ENCODE measurements at places on chromosomes 2 and 18.

DNA sequence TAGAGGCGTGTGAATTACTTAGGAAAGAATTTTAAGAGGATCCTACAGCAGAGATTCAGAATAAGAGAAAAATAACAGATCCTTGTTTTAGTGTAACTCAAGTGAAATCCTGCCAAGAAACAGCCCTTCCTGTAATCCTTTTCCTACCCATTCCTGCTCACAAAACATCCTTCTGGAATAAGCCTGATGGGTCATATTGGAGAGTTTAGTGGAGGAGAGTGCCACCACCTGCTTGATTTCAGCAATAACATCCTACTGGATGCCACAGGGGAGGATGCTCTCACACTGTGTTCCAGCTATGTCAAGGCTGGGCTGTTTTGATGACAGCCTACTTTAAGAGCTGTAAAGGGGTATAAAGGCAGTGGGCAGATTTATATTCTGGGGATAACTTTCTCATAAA, 54.8 kb upstream of the CCDC178 start:
- no peak for DNase-seq

DNA sequence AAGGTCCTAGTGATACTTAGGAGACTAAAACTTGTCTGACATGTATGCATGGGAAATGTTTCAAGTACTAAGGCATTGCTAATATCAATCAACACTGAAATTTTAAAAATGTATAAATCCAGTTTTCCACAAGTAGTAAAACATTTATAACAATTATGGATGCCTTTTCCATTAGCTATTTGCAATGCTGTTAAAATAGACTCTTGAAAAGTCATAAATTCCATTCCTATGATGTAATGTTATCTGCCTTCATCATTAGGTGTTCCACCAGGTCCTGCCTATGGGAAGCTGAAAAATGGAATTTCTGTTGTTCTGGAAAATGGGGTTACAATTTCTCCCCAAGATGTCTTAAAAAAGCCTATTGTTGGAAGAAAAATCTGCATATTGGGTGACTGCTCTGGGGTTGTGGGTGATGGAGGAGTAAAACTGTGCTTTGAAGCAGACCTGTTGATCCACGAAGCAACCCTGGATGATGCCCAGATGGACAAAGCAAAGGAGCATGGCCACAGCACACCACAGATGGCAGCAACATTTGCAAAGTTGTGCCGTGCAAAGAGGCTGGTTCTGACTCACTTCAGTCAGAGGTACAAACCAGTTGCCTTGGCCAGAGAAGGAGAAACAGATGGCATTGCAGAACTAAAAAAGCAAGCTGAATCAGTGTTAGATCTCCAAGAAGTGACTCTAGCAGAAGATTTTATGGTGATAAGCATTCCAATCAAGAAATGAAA, 18.7 kb downstream of the ELAC1 start:
- no peak for DNase-seq

DNA sequence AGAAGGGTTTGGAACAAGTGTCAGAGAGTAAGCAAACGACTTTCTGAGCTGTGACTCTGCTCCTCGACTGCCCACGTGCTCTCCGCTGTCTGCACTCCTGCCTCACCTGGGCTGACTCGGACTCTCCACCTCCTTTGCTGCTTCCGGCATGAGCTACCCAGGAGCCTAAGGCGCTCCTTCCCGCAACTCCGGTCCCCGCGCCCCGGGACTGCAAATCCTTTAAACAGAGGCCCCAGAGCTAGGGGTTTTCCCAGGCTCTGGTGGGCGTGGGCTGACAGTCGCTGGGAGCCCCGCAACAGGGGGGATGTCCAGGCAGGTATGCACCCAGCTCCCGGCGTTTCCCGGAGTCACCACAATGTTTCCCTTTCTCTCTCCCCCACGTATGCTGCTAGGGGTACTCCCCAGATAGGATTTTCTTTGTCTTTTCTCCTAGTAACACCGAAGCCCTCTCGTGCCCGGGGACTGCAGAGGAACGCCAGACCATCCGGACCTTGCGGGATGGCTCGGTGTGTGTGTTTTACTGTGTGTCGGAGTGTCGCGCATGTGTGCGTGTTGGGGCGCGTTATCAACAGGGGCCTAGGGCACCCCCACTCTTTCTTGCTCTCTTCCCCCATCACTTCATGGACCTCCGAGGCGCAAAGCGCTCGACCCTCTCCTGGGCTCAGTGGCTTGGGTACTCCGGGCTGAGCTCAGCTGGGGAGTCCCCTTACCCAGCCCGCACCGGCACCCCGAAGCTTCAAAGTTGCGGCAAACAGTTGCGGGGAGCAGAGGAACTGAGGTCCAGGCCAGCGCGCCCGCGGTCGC, 691 bp upstream of the THSD7B start:
- DNase-seq, result no peak

DNA sequence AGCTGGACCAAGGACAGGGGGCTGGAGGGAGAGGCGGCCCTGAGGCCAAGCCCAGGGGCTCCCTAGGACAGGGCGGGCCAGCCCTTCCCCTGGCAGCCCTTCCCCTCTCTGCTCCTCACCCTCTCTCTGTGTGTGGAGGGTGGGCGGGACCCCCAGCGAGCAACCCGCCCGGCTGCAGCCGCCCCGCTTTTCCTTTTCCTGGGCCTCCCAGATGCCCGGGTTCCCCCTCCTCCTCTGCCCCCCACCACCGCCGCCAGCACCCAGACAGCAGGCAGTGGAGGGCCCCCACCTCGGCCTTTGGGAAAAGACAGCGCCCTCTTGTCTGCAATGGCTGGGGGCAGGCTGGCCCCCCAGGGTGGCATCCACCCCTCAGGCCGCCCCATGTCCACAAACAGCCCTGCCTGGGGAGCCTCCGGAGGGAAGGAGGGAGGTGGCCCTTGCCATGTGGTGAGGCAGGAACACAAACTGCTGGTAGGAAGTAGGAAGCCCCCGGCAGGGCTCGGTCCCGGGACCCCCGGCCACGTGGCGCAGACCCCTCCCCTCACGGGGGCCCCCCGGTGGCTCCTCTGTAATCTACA, 135.1 kb upstream of the CTDP1 start:
- no peak for DNase-seq

- DNase-seq, result peak; percentile 3
Observed at GRCh38 chr2:215002500-215002899, 135.9 kb downstream of the ABCA12 start.

DNA sequence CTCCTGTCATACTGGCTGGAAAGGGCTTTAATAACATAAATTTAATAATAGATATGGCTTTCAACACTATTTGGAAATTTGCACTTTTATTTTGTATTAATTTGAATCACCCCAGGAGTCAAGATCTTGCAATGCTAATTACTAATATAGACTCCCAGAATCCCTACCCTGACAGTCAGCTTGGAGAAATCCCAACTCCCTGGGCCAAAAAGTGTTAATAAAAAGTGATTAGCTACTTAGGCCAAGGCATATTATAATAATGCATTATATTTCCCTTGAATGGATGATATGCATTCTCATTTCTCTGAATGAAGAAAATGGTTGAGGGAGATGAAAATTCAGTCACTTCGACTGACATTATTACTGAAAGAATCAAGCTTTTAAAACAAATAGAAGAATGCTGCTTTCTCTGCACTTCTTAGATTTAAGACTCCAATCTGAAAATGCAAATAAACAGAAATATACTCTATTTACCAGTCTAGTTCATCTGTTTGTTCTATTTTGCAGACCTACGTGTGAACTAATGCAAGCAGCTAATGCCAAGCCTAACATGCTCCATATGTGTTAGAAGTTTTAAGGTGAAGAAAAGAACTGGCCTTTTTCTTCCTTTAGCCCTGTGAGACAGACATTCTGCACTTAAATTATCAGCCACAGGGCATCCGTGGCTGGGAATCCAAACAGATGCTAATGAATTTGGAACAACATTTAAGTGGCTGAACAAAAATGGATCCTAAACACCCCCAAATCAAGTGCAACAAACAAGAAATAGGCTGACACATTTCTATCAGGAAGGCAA, 33.9 kb upstream of the INSIG2 start:
- DNase-seq, result no peak

GRCh38 chr18:61464551-61465142, 131.4 kb downstream of the CDH20 start:
- no peak for DNase-seq

DNA sequence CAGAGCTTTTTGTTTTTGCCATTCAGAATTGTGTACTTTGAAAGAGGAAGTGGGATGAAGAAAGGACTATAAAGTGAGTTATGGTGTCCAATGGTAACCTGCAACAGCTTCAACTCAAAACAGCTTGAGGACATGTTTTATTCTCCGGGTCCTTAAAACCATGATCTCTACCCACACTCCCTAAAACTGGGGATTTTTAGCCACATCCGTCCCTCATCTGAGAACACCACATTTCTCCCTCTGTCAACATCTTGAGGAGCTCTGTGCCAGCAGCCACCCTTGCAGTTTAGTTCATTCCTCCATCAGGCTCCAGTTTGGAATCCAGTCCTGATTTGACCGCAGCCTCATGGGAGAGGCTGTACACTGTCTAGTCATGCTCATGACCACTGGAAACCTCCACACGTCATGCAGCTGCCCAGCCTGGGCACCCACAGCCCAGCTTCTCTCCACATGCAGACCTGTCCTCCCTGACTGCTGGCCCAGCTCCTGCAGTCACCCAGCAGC, 62.6 kb downstream of the C18orf63 start:
- DNase-seq, result no peak

DNA sequence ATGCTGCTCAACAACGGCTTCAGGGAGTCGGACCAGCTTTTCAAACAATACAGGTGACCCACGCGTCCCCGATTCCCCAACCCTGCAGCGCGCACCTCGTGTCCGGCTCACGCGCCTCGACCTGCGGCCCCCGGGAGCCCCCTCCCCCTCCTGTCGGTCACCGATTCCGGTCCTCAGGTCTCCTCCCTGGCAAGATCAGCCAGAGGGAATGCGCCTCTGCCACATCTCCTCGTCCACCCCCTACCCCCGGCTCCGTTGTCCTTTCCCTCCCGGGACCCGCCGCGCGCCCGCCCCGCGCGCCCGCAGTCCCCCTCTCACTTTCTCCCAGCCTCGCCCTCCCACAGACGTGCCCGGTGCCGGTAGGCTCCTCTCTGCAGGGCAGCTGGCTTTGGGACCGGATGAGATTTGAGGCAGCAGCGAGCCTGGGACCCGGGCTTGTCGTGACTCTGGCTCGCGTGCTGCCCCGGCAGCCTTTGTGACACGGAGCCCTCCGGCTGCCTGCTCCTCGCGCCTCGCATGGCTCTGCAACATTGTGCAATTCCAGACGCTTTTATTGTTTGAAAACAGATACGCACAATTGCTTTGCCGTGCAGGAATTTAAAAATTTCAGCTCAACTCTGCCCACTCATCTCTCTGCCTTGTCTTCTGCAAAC, 558 bp downstream of the TTC39C start:
- DNase-seq, result peak; percentile 35

DNA sequence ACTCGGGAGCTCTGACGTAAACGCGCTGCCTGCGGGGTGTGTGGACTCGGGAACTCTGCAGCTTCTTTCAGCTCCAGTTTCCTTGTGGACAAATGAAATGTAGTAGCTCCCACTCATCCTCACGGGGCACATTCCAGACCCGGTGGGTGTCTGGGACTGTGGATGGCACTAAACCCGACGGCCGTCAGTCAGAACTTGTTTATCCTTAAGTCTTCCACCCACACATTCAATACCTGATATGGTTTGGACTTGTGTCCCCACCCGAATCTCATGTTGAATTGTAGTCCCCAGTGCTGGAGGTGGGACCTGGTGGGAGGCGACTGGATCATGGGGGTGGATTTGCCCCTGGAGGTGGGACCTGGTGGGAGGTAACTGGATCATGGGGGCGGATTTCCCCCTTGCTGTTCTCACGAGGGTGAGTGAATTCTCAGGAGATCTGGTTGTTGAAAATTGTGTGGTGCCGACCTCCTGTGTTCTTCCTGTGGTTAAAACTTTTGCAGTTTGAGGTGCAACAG, 81.2 kb upstream of the SNTG2 start:
- no peak for DNase-seq

DNA sequence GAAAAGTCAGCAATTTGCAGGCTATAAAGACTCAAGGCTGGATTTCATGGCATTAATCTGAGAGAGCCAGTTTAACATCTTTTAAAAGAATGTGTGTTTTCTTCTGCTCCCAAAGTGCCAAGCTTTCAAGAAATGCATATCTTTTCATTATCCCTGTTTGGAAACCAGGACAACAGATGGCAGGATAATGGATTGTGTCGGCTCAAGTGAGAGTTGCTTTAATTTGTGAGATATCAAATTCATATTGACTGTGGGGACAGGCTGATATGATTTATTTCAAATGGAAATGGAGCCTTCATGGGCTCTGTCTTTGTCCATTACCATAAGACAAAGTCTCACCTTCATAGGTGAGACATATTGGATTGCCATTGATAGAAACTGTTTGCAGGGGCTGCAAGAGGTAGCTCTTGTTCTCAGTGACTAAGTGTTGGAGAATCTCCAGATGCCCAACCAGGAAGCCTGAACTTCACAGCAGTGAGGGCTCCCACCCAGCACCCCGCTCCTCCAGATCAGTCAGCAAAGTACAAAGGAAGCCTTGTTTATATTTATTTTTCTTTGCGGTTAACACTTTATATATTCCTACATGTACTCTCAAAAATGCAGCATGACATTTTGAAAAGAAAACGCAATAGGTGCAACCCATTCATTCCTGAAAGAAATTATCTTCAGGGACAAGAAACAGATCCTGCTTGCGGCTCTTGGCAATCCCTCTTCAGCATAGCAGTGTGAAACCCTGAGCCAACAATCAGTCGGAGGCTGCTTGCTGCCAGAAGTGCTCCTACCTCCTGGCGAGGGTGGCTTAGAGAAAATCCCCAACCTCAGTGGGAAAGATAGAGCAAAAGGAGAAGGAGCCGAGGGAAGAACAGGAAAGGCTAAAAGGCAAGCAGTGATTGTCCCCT, 65.8 kb upstream of the ATL2 start:
- no peak for DNase-seq

GRCh38 chr2:240784629-240785423, 35.2 kb downstream of the KIF1A start:
- no peak for DNase-seq

GRCh38 chr2:240136671-240137292, 677 bp upstream of the COPS9 start:
- DNase-seq, result no peak

GRCh38 chr2:24813691-24814137, 20.5 kb downstream of the CENPO start:
- DNase-seq, result no peak

DNA sequence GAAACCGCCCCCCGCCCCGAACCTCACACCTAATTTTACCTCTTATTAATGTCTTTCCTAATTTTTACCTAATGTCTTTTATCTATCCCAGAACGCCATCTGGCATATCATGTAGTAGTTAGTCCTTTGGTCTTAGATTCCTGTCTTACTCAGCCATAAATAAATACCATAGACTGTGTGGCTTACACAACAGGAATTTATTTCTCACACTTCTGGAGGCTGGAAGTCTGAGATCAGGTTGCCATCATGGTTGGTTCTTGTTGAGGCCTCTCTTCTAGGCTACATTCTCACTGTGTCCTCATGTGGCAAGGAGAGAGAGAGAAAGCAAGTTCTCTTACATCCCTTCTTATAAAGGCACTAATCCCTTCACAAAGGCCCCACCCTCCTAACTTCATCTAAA, 46.8 kb downstream of the RHBDD1 start:
- DNase-seq, result no peak

DNA sequence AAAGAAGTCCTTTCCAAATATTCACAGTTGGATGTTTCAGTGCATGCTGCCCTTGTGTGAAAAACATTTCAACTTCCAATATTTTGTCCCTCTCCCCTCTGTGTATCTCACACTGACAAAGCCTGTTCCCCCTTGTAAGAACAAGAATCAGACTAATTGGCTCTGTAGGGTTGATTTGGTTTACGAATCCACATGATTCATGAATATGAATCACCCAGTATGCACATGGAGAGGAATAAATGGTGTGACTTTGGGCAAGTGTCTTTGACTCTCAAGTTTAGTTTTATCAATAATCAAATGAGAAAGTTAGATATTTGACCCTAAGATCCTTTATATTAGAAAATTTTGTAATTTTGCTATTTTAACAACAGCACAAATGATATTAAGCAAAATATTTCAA, 9.3 kb upstream of the CDH20 start:
- DNase-seq, result no peak
